ENCODE measurements at places on chromosomes 16 and 17.

- no peak for DNase-seq
These were observed 3.7 kb downstream of the CDH1 start for GRCh38 chr16:68740628-68741346.

- no peak for DNase-seq
These were observed 272.3 kb downstream of the FOXL1 start for GRCh38 chr16:86850670-86851069.

- no peak for DNase-seq
These were observed 35.0 kb downstream of the USP32 start for GRCh38 chr17:60356940-60357339.

- DNase-seq, result no peak
These were observed 58.3 kb downstream of the IRX3 start for GRCh38 chr16:54228325-54228724.

GRCh38 chr17:46995841-46996571 lies 17.0 kb upstream of the RPRML start:
- no peak for DNase-seq

All from activated CD4-positive, CD25-positive, alpha-beta regulatory T cell (primary cell).